Testis (tissue), 5 donors: ENCODE measurements at places on chromosomes 4 and X. TPM values are rescaled to one million over a fixed set of nuclear protein-coding genes. Genes with fewer than 3 reads are reported as not detected.

Gene GPR82
- total RNA-seq: 0.16 TPM

Gene AGTR2
- not detected for total RNA-seq

Gene RNF175
- 0.99 TPM for total RNA-seq

Gene FGFBP2
- total RNA-seq: 19.4 TPM

Gene PCYT1B
- total RNA-seq: 23.9 TPM

Gene TLR3
- total RNA-seq: 2.3 TPM

Gene FRMD7
- not detected for total RNA-seq

Gene SH2D1A
- total RNA-seq: not detected

Gene MRFAP1
- total RNA-seq: 289 TPM

Gene PITX2
- 2.3 TPM for total RNA-seq

Gene CSN1S1
- total RNA-seq: not detected

Gene CDKL5
- 24.7 TPM for total RNA-seq
